ENCODE measurements at places on chromosomes 6 and 20. TPM values are rescaled to one million over a fixed set of nuclear protein-coding genes. Genes with fewer than 3 reads are reported as not detected.

CRISP2 gene
- polyA plus RNA-seq: not detected

ANGPT4 gene
- polyA plus RNA-seq: 0.03 TPM

SDHAF4 gene
- polyA plus RNA-seq: 8.5 TPM

CAPN11 gene
- 0.09 TPM for polyA plus RNA-seq
